ENCODE measurements at places on chromosomes 7 and 10. TPM values are rescaled to one million over a fixed set of nuclear protein-coding genes. Genes with fewer than 3 reads are reported as not detected.

The GHRHR gene
- total RNA-seq = not detected

The EVX1 gene
- not detected for total RNA-seq

The MOGAT3 gene
- total RNA-seq = not detected

The BLNK gene
- 5.5 TPM for total RNA-seq

The HERC4 gene
- total RNA-seq = 35.6 TPM

The ASL gene
- total RNA-seq = 17.1 TPM

The GET4 gene
- total RNA-seq = 29.6 TPM
